ENCODE measurements at places on chromosomes 13 and 19. TPM values are rescaled to one million over a fixed set of nuclear protein-coding genes. Genes with fewer than 3 reads are reported as not detected.

The SIX5 gene
- total RNA-seq = 11.8 TPM

The CGB5 gene
- not detected for total RNA-seq

GRCh38 chr19:1572795-1573194 lies 4.7 kb upstream of the MEX3D start:
- peaks cover 6% of the 10 kb centered on the region for H3K4me1 ChIP-seq
- no peak overlapping the region for H3K27ac ChIP-seq
- H3K36me3 ChIP-seq = no peaks in the 10 kb centered on the region
- no peaks in the 10 kb centered on the region for H3K27me3 ChIP-seq

The PCDH20 gene
- 0.64 TPM for total RNA-seq

The NMRK2 gene
- total RNA-seq = not detected

- H3K27ac ChIP-seq = no peak overlapping the region
- peaks cover 5% of the 10 kb centered on the region for H3K4me1 ChIP-seq
- no peak for DNase-seq
- H3K27me3 ChIP-seq = no peaks in the 10 kb centered on the region
- H3K36me3 ChIP-seq = no peaks in the 10 kb centered on the region
- peak overlapping the region; percentile 53 for H3K4me3 ChIP-seq
Measured at GRCh38 chr19:43774103-43774939, 6.5 kb downstream of the KCNN4 start.

DNA sequence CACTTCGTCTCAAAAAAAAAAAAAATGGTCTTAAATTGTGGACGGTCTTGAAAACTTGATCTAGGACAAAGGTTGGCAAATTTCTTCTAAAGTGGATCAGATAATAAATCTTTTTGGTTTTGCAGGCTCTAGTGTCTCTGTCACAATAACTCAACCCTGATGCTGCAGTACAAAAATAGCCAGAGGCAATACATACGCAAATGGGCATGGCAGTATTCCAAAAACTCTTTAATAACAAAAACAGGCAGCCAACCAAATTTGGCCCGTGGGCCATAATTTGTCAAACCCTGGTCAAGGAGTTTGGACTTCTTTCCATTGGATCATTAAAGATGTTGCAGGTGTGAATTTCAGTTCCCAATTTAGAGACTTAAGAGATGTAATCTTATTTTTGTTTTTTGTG lies 93.5 kb upstream of the MRI1 start:
- no peak for DNase-seq
- H3K4me1 ChIP-seq = no peaks in the 10 kb centered on the region
- H3K27me3 ChIP-seq = no peaks in the 10 kb centered on the region
- no peaks in the 10 kb centered on the region for H3K36me3 ChIP-seq

DNA sequence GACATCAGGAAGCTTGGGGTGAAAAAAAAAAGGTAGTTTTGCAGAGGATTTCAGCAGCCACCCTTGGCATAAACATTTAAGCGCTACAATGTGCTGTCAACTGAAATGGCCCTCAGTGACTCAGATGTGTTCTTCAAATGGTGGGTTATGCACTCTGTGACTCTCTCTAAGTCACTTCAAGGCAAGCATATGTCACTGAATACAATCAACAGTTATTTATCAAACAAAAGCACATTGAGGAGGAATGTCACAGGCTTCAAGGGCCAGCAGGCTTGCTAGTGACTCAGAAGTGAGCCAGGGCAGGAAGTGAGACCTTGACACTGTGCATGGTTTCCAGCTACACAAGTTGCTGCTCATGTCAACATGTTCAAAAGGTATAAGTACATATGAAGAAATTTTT lies 523.7 kb upstream of the HTR2A start:
- no peaks in the 10 kb centered on the region for H3K4me1 ChIP-seq
- no peaks in the 10 kb centered on the region for H3K27me3 ChIP-seq
- no peaks in the 10 kb centered on the region for H3K36me3 ChIP-seq
- H3K27ac ChIP-seq = no peak overlapping the region

DNA sequence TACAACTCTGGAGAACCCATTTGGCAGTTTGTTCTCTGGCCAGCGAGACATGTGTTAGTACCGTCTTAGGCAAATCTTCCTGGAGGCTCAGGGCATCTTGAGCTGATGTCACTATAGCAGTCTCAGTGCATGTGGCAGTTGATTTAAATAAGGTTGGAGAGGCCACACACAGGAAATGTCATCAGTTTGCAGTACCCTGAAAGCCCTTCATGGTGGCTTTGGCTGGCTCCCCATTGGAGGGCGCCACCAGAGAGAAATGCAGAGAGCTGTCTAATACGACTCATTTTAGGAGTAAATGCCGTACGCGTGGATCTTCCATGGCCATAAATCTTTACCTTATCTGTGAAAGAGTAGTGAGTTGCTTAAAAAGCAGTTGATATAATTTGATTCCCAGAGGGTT lies 163.1 kb downstream of the STK24 start:
- H3K4me1 ChIP-seq = peaks cover 7% of the 10 kb centered on the region
- H3K27ac ChIP-seq = no peak overlapping the region
- H3K36me3 ChIP-seq = no peaks in the 10 kb centered on the region
- H3K4me3 ChIP-seq = no peak overlapping the region
- no peak for DNase-seq
- H3K27me3 ChIP-seq = no peaks in the 10 kb centered on the region

The ANGPTL8 gene
- 17.9 TPM for total RNA-seq

GRCh38 chr19:29685326-29685725 lies 20.1 kb downstream of the PLEKHF1 start:
- H3K36me3 ChIP-seq = no peaks in the 10 kb centered on the region
- H3K4me1 ChIP-seq = peaks cover 10% of the 10 kb centered on the region
- H3K27ac ChIP-seq = peak overlapping the region; percentile 58

GRCh38 chr19:21335721-21336120 lies 6.5 kb upstream of the ZNF708 start:
- no peaks in the 10 kb centered on the region for H3K36me3 ChIP-seq
- H3K4me1 ChIP-seq = no peaks in the 10 kb centered on the region
- no peak overlapping the region for H3K27ac ChIP-seq
- H3K4me3 ChIP-seq = no peak overlapping the region

DNA sequence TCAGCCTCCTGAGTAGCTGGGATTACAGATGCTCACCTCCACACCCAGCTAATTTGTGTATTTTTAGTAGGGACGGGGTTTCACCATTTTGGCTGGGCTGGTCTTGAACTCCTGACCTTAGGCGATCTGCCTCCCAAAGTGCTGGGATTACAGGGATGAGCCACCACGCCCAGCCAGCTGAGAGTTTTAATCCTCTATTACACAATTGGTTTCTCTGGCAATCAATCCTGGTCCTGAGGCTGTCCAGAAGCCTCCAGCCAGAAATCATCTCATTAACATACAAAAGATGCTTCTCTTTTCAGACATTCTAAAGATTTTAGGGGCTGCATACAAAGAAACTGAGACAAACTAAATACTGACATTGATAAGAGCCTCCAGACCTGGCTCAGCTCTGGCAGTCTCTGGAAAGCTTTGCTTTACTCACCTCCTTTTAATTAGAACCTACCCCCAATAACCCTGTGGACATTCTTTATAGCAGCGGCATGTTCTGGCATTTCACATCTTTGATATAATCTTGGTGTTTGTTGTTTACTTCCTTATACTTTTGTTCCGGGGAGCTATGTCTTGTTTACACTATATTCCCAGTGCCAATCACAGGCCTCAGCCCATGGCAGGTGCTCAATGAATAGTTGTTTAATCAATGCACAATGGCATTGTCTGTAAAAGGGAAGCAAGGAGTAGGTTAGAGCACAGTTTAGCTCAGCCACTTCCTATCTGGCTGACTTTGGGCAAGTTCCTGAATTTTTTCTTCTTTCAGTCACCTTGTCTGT lies 4.1 kb upstream of the ZNF724 start:
- no peak overlapping the region for H3K4me3 ChIP-seq
- H3K4me1 ChIP-seq = no peaks in the 10 kb centered on the region
- H3K36me3 ChIP-seq = no peaks in the 10 kb centered on the region
- no peak overlapping the region for H3K27ac ChIP-seq
- no peaks in the 10 kb centered on the region for H3K27me3 ChIP-seq

- no peak overlapping the region for H3K4me3 ChIP-seq
- H3K36me3 ChIP-seq = no peaks in the 10 kb centered on the region
- no peaks in the 10 kb centered on the region for H3K4me1 ChIP-seq
- DNase-seq = no peak
Measured at GRCh38 chr13:39895254-39895653, 239.8 kb downstream of the COG6 start.

The SLITRK6 gene
- 19.0 TPM for total RNA-seq

- no peak overlapping the region for H3K4me3 ChIP-seq
- no peaks in the 10 kb centered on the region for H3K27me3 ChIP-seq
- no peaks in the 10 kb centered on the region for H3K36me3 ChIP-seq
- H3K4me1 ChIP-seq = no peaks in the 10 kb centered on the region
- no peak for DNase-seq
- no peak overlapping the region for H3K27ac ChIP-seq
Measured at GRCh38 chr13:31012655-31013024, 80.2 kb downstream of the TEX26 start.

DNA sequence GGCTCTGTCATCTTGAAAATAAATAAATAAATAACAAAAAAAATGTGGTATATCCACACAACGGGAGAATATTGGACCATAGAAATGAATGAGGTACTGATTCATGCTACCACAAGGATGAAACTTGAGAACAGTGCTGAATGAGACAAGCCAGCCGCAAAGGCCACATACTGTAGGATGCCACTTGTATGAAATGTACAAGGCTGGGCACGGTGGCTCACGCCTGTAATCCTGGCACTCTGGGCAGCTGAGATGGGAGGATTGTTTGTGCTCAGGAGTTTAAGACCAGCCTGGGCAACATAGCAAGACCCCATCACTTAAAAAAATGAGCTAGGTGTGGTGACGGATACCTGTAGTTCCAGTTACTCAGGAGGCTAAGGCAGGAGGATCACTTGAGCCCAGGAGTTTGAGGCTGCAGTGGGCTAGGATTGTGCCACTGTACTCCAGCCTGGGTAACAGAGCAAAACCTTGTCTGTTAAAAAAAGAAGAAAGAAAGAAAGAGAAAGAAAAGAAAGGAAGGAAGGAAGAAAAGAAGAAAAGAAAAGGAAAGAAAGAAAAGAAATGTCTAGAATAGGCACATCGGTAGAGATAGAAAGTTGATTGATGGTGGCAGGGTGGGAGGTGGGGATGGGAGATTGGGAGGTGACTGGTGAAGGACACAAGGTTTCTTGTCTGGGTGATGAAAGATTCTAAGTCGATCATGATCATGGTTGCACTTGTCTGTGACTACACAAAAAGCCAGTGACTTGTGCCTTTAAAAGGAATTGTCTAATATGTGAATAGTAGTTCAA lies 20.3 kb downstream of the HPN start:
- H3K4me3 ChIP-seq = no peak overlapping the region
- no peaks in the 10 kb centered on the region for H3K27me3 ChIP-seq
- H3K4me1 ChIP-seq = no peaks in the 10 kb centered on the region
- H3K36me3 ChIP-seq = no peaks in the 10 kb centered on the region
- DNase-seq = no peak

DNA sequence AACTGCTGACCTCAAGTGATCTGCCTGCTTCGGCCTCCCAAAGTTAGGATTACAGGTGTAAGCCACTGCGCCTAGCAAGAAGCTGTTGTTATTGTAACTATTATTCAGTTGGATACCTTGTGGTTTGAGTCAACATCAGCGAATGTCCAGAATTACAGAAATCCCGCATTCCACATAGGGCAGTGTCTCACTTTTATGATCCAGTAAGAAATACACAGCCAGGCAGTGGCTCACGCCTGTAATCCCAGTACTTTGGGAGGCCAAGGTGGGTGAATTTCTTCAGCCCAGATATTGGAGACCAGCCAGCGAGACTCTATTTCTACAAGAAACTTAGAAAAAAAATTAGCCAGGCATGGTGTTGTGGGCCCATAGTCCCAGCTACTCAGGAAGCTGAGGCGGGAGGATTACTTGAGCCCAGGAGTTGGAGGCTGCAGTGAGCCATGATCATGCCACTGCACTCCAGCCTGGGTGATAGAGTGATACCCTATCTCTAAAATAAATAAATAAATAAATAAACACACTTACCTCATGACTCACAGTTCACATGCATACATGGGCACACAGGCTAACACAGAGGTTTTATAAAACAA lies 43.8 kb downstream of the SPTBN4 start:
- H3K4me3 ChIP-seq = no peak overlapping the region
- H3K4me1 ChIP-seq = no peaks in the 10 kb centered on the region
- H3K27ac ChIP-seq = no peak overlapping the region
- no peaks in the 10 kb centered on the region for H3K27me3 ChIP-seq
- H3K36me3 ChIP-seq = no peaks in the 10 kb centered on the region

The STARD13 gene
- total RNA-seq = 62.3 TPM

GRCh38 chr13:114008964-114009589 lies 35.2 kb upstream of the C13orf46 start:
- H3K4me1 ChIP-seq = no peaks in the 10 kb centered on the region
- no peaks in the 10 kb centered on the region for H3K27me3 ChIP-seq
- H3K4me3 ChIP-seq = no peak overlapping the region
- H3K27ac ChIP-seq = no peak overlapping the region
- no peaks in the 10 kb centered on the region for H3K36me3 ChIP-seq
- no peak for DNase-seq

The ZNF90 gene
- 0.96 TPM for total RNA-seq

DNA sequence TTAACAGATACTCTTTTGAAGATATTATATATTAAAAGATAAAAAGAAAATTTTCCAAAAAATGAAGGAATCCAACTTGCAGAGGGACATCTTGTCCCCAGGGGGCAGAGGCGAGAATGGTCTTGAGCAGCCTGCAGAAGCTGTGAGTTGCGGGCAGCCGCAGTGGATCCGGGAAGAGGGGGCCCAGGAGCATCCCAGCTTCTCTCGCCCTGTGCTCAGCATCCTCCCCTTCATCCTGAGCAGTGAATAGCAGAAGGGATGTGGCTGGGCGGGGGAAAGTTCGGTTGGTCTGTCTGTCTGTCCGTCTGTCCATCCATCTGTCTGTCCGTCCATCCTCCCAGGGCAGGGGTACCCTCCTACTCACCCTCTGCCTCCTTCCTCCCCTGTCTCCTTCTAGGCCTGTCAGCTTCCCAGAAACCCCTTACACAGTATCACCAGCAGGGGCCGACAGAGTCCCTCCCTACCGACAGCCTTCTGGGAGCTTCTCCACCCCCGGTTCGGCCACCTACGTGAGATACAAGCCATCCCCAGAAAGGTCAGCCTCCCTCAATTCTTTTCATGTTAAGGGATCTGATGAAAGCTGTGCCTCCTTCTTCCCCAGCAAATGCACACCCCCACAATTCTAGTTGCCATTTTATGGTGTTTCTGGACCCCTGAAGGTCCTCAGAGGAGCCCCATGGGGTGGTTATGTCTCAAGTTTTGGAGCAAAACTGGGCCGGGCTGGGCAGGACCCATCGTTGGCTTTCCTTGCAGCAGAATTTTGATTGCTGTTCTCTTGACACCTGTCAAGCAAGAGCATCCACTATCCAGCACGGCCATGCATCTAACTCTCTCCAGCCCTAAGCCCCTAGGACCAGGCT lies 81.6 kb downstream of the DPF1 start:
- no peak overlapping the region for H3K27ac ChIP-seq
- H3K4me3 ChIP-seq = no peak overlapping the region
- H3K4me1 ChIP-seq = no peaks in the 10 kb centered on the region
- H3K27me3 ChIP-seq = no peaks in the 10 kb centered on the region
- no peak for DNase-seq

DNA sequence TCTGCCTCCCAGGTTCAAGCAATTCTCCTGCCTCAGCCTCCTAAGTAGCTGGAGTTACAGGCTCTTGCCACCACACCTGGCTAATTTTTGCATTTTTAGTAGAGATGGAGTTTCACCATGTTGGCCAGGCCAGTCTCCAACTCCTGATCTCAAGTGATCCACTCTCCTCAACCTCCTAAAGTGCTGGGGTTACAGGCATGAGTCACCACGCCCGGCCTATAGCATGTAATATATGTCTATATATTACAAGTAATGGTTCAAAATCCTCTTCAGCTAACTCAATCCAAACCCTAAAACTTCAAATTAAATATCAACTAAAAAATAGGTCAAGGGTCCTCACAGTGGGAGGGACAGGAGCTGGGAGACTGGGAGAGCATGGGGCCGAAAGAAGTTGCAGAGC lies 28.0 kb downstream of the FPR3 start:
- no peaks in the 10 kb centered on the region for H3K27me3 ChIP-seq
- DNase-seq = no peak
- H3K36me3 ChIP-seq = no peaks in the 10 kb centered on the region
- H3K4me3 ChIP-seq = no peak overlapping the region

Measured in breast epithelium (tissue), 4 donors.